ENCODE measurements at places on chromosomes 1 and 21.

GRCh38 chr21:40732253-40733023 is 114.5 kb downstream of the DSCAM start:
- DNase-seq, result no peak

DNA sequence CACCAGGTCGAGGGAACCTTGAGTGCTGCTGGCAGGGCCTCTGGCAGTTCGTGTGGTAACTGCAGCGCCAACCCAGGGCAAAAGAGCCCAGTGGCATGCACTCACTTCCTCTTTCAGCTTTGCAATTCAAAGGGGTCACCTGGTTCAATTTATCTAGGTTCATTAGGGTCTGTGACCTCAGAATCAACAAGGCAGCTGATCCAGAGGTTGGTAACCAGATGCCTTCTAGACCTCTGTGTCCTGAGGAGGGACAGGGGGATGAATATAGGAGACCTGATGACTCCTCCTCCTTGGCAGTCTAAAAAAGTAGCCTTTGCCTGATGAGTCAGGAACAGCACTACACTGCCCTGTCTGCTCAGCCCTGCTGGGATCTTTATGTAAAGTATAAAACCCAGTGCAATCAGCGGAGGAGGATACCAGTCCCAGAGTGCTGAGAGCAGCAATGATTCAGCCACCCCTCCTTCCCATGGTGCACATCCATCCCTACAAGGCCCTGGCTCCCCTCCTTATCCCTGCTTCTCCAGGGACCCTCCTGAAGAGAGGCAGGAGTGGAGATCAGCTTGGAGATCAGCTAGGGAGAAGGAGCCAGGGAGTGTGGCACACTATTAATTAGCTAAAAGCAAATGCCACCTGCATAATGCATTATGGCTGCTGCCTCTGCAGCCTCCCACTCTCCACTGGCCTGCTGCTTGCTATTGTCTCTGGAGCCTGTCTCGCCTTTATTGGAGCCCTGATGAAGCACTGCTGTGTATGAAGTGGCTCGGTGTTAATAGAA is 11.2 kb upstream of the FMOD start:
- DNase-seq, result no peak

- no peak for DNase-seq
Observed at GRCh38 chr1:111792249-111792648, 36.5 kb downstream of the DDX20 start.

GRCh38 chr1:80441664-80442063 is 1359.1 kb upstream of the ADGRL2 start:
- no peak for DNase-seq

GRCh38 chr1:204225841-204226735 is 12.3 kb upstream of the GOLT1A start:
- DNase-seq, result no peak

- DNase-seq, result no peak
Observed at GRCh38 chr1:233261695-233262094, 33.8 kb downstream of the PCNX2 start.

DNA sequence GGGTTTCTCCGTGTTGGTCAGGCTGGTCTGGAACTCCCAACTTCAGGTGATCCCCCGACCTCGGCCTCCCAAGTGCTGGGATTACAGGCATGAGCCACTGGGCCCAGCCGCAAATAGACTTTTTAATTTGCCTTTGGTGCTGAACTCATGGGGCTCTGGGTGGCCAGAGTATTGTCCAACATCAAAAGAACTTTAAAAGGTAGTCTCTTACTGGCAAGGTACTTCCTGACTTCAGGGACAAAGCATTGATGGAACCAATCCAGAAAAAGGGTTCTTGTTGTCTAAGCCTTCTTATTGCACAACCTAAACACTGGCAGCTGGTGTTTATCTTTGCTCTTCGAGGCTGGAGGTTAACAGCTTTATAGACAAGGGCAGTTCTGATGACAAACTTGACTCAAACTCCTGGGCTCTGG is 3.8 kb upstream of the KTI12 start:
- no peak for DNase-seq
